T-helper 17 cell (primary cell): ENCODE measurements at places on chromosomes 13 and 19. TPM values are rescaled to one million over a fixed set of nuclear protein-coding genes. Genes with fewer than 3 reads are reported as not detected.

The CPT1C gene
- 1.0 TPM for total RNA-seq

The GPR12 gene
- not detected for total RNA-seq

The ATP8B3 gene
- 6.0 TPM for total RNA-seq

The CGB2 gene
- not detected for total RNA-seq

The UQCRFS1 gene
- total RNA-seq = 22.7 TPM

The CCDC169 gene
- total RNA-seq = not detected

The ZNF610 gene
- 0.16 TPM for total RNA-seq

The PLVAP gene
- not detected for total RNA-seq

DNA sequence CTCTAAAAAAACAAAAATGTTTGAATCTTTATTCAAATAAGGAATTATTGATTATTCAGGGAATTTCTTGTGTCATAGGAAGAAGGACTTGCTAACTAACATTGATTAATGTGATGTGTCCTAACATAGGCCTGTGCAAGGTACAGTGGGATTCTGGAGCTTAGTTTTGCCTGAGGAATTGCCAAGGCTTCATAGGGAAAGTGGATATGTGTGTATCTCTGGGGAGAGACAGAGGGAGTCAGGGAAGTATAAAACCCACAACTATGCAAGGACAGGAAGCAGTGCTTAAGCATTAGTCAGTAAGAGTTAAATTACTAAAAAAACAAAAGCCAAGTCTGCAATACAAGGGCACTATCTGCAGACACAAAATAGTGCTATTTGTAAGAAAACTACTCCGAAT, 59.6 kb downstream of the WDFY2 start:
- peaks cover 6% of the 10 kb centered on the region for H3K36me3 ChIP-seq
- peak overlapping the region; percentile 99 for H3K27ac ChIP-seq
- DNase-seq = no peak
- H3K4me1 ChIP-seq = peaks cover 49% of the 10 kb centered on the region
- no peaks in the 10 kb centered on the region for H3K27me3 ChIP-seq

DNA sequence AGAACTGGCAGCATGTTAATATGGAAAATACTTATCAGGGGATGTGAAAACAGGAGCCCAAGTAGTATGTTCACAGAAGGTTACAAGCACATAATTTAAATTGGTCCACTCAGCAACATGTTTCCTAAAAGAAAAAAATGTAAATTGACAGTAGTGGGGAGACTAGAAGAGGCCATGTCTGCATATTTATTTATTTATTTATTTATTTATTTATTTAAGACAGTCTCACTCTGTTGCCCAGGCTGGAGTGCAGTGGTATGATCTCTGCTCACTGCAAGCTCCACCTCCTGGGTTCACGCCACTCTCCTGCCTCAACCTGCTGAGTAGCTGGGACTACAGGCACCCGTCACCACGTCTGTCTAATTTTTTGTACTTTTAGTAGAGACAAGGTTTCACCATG, 13.7 kb upstream of the ZNF8 start:
- peaks cover 7% of the 10 kb centered on the region for H3K36me3 ChIP-seq
- DNase-seq = no peak
- H3K4me1 ChIP-seq = no peaks in the 10 kb centered on the region
- H3K27me3 ChIP-seq = no peaks in the 10 kb centered on the region
- no peak overlapping the region for H3K4me3 ChIP-seq

DNA sequence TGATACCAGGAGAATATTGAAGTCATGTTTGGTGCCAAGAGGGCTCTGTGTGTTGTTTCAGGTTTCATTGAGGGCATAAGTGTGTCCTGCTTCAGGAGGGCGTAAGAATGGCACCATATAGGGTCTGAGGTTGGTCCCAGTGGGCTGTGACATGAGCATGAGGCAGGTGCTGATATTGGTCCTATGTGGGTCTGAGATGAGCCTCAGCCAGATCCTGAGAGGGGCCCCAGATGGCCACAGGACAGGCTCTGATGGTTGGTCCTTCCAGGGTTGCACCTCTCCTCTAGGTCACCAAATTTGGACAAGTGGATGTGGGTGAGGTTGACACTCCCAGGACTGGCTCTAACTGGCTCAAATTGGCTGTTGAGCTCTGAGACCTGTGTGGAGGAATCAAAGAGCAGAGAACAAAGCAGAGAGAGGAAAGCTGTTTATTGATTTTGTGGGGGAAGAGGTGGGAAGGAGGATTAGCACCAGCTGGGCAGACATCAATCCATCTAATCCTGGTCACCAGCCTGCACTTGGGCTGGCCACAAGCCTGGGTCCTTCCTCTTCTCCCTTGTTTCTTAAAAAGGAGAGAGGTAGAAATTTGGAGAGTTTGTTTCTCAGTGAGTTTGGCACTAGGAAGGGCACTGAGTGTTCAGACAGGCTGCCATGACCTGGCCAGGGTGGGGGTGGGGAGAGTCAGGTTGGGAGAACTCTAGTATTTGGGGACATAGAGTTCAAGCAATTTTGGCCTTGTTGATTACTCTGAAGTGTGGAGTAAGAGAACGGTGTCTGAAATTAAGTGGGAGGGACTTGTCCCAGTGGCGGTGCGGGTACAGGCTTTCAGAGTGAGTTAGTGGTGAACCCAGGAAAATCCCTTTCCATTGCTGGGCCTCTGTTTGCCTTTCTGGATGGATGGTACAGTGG, 38.7 kb downstream of the CYP2B6 start:
- DNase-seq = no peak
- no peak overlapping the region for H3K4me3 ChIP-seq
- peaks cover 13% of the 10 kb centered on the region for H3K4me1 ChIP-seq
- no peak overlapping the region for H3K27ac ChIP-seq
- peaks cover 32% of the 10 kb centered on the region for H3K27me3 ChIP-seq

DNA sequence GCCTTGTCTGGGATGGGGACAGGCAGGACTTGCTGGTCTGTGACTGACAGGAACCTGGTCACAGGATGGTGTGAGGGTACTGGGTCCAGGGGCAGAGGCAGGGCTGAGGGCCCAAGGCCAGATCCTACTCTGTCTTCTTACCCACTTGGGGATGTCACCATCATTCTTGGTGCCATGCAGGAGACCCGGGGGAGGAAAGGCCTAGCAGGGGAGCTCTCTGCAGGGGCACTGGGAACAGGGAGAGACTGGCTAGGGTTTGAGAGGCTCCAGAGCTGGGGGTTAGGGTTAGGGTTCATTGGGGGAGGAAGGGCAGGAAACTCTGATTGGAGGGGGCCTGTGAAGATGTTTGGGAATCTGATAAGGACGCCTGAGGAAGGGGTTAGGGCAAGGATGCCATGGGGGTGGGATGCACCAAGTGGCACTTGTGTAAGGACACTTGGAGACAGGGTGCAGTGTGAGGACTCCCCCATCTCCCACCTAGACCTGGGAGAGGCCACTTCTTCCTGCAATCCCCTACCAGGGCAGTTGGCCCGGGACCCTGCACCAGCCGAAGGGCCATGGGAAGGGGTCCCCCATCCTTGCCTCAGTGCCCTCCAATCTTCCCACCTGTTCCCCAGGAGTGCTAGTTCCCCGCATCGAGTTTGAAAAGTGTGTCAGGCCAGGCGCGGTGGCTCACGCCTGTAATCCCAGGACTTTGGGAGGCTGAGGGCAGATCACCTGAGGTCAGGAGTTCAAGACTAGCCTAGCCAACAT, 6.9 kb downstream of the PRR36 start:
- H3K4me3 ChIP-seq = no peak overlapping the region
- DNase-seq = no peak
- peaks cover 14% of the 10 kb centered on the region for H3K27me3 ChIP-seq
- H3K36me3 ChIP-seq = no peaks in the 10 kb centered on the region
- H3K27ac ChIP-seq = no peak overlapping the region

GRCh38 chr13:111914241-111915103, 152.5 kb upstream of the SOX1 start:
- no peaks in the 10 kb centered on the region for H3K4me1 ChIP-seq
- no peak overlapping the region for H3K4me3 ChIP-seq
- H3K27ac ChIP-seq = no peak overlapping the region

GRCh38 chr13:77329911-77330584, 3.2 kb upstream of the MYCBP2 start:
- no peak for DNase-seq
- peaks cover 6% of the 10 kb centered on the region for H3K36me3 ChIP-seq
- H3K27ac ChIP-seq = peak overlapping the region; percentile 96
- H3K4me3 ChIP-seq = peak overlapping the region; percentile 98
- H3K4me1 ChIP-seq = peaks cover 39% of the 10 kb centered on the region

DNA sequence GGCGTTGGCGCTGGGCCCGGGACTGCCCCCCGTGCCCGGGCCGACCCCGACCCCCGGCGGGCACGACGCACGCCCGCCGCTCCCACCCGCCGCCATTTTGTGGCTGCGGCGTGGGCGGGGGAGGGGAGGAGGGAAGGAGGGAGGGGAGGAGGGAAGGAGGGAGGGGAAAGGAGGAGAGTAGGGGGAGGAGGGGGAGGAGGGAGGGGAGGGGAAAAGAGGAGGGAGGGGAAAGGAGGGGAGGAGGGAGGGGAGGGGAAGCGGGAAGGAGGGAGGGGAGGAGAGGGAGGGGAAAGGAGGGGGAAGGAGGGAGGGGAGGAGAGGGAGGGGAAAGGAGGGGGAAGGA, at the start of gene BTBD2:
Gene BTBD2 (minus strand): TSS at position 107 of the 343 bp plus-strand sequence. CDS start 11 bp downstream, at position 96.
- peak within 1 kb of the TSS; percentile 32 for H3K27ac ChIP-seq
- no peaks in the 10 kb centered on the region for H3K27me3 ChIP-seq
- peak within 1 kb of the TSS; percentile 87 for H3K4me3 ChIP-seq
- H3K36me3 ChIP-seq = no peaks in the 10 kb centered on the region
- peaks cover 21% of the 10 kb centered on the region for H3K4me1 ChIP-seq

DNA sequence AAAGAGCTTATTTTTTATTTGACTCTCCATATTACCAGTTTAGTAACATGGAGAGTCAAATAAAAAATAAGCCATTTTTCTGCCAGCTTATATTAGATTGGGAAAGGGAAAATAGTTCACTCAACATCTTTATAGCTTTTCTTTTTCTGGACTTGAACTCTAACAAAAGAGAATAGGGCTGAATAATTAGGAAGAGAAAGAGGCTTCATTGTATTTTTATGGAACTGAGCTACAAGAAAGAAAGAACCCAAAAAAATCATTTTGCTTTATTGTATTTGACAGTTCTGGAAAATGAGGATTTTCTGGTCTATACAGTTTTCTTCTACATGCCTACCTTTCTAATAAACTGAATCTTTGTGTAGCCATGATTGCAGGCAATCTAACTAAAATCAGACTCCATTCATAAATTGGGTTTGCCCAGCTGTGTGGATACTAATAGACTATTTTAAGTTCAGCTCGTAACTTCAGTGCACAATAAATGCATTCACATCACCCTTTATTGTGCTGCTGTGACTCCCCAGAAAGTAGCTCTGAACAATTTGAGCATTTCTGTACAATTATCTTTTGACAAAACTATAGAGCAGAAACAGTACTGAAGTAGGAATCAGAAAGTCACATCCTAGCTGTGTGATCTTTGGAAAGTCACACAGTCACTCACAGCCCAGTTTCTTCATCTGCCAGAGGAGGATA, 115.3 kb downstream of the STOML3 start:
- no peaks in the 10 kb centered on the region for H3K36me3 ChIP-seq
- DNase-seq = no peak
- no peak overlapping the region for H3K4me3 ChIP-seq

DNA sequence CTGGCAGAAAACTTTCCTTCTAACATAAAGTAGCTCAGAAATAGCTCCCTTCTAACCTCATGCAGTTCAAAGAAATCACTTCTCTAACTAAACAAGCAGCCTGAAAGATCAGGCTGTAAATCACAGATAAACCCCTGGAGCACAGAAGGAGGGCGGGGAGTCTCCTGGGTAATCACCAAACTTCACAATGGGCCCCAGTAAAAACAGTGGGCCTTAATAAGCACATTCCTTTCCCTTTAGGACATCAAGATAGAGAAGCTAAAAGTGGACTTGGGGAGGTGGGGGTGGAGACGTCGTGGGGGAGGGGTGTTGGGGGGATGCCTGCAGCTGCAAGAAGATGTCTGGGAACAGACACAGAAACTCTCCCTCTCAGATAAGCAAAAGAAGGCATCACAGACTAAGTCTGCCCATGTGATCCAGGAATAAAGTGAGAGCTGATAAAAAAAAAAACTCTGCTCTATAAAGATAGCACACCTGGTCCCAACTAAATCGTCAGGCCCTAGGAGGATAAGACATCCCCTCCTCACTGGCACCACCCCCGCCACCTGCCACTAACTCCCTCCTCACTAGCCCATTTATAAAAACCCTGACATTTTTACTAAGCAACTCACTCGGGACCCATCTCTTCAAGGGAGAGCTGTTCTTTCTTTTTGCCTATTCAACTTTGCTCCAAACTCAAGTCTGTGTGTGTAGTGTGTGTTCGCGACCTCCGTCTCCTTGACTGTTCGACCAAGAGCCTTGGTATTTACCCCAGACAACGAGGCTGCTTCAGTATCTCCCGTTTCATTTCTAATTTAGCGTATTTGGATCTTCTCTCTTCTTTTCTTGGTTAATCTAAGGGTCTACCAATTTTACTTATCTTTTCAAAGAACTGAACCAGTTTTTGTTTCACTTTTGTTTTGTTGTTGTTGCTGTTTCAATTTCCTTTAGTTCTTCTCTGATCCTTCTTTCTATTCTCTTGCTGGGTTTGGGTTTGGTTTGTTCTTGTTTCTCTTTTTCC, 31.7 kb downstream of the DNAJC15 start:
- H3K36me3 ChIP-seq = peaks cover 7% of the 10 kb centered on the region
- DNase-seq = no peak
- H3K27ac ChIP-seq = no peak overlapping the region
- no peaks in the 10 kb centered on the region for H3K27me3 ChIP-seq
- H3K4me3 ChIP-seq = no peak overlapping the region
- H3K4me1 ChIP-seq = peaks cover 31% of the 10 kb centered on the region

GRCh38 chr13:102091231-102091630, 310.6 kb downstream of the FGF14 start:
- peaks cover 15% of the 10 kb centered on the region for H3K27me3 ChIP-seq
- H3K36me3 ChIP-seq = no peaks in the 10 kb centered on the region
- DNase-seq = no peak

- peaks cover 10% of the 10 kb centered on the region for H3K4me1 ChIP-seq
- no peaks in the 10 kb centered on the region for H3K27me3 ChIP-seq
- no peaks in the 10 kb centered on the region for H3K36me3 ChIP-seq
- H3K4me3 ChIP-seq = no peak overlapping the region
Observed at GRCh38 chr13:29886446-29886845, 36.0 kb upstream of the UBL3 start.

DNA sequence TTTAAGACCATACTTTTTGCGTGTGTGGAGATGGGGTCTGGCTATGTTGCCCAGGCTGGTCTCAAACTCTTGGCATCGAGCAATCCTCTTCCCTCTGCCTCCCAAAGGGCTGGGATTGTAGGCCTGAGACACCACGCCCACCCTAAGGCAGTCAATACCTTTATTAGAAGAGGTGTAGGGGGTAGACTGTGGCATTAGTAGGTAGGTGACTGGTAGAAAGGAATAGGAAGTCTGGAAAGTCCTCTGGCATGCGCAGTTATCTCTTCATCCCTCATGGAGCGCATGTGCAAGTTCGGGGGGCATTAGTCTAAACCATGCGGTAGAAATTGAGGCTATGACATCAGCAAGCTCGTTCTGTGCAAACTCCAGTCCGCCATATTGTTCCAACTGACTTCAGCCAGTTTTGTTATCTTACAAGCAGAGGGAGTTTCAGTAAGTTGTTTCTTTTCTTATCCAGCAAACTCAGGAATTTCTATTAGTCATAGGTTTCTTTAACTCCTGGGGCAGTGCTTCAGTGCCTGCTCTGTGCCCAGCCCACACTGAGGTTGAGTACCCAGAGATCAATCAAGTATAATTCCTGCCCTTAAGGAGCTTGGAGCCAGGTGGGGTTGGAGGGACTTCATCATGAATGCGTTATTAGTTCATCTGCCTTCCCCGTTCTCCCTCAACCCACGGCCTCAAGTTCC, 7.3 kb upstream of the RANBP3 start:
- H3K27me3 ChIP-seq = no peaks in the 10 kb centered on the region
- no peak overlapping the region for H3K4me3 ChIP-seq
- H3K27ac ChIP-seq = no peak overlapping the region
- DNase-seq = no peak
- H3K4me1 ChIP-seq = peaks cover 18% of the 10 kb centered on the region
- H3K36me3 ChIP-seq = peaks cover 2% of the 10 kb centered on the region
